Nucleus accumbens (tissue), 56 donors: ENCODE measurements at places on chromosomes 16 and 17.

GRCh38 chr17:78231991-78232858 lies 794 bp downstream of the TMEM235 start:
- no peak for DNase-seq

- peak; percentile 64 for DNase-seq
Measured at GRCh38 chr16:30609002-30609925, 925 bp downstream of the ZNF689 start.

GRCh38 chr16:57985204-57986181 lies 14.6 kb upstream of the CNGB1 start:
- DNase-seq: no peak

DNA sequence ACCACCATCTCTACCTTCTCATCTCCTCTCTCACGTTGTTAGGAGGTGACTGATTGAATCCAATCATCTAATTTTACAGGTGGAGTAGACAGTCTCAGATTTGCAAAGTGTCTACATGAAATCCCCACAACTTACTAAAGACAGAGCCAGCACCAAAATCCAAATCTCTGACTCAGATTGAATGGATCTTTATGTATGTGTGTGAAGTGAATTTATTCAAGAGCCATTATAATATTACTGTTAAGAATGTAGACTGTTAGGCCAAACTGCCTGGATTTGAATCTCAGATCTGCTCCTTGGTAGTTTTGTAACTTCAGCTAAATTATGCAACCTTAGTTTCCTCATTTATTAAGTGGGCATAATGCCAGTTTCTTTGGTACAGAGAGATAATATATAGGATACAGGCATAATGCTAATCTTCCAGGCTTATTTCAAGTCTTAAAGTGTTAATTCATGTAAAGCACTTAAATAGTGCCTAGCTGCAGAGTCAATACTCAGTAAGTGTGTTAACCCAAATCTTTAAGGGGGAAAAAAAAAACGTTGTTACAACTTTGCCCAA lies 12.7 kb downstream of the CNEP1R1 start:
- no peak for DNase-seq

DNA sequence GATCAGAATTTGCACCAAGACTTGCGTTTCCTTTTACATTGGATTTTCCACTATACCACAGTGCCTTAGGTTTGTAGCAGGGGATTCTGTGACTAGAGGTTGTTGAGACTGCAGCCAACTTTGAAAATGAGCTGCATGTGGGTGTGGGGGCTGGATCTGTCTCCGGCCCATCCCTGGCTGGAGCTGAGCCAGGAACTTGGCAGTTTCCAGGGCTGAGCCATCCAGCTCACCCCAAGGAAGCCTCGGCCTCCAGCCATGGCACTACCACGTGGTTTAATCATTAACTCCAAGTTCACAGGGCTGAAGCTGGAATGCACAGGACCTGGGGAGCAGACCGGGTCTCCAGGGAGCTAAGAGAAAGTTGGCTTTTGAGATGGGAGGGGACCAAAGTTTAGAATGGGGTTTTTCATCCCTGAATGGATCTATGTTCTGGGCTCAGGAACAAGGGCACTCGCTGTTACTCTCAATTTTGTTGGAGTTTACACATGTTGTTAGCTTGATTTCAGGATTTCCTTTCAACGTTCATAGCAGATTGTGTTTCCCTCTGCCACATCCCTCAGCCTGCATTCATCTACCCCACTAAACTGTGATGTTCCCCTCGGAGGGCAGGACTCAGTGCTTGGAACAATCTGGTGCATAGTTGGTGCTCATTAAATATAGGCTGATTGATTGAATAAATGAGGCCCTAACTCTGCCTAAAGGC lies 42.3 kb upstream of the HNF1B start:
- DNase-seq: no peak

GRCh38 chr17:50015146-50015545 lies 20.1 kb upstream of the DLX3 start:
- no peak for DNase-seq

- DNase-seq: no peak
Measured at GRCh38 chr16:67552476-67552875, 9.8 kb upstream of the CTCF start.

GRCh38 chr16:9837481-9837880 lies 344.7 kb downstream of the GRIN2A start:
- DNase-seq: no peak

GRCh38 chr16:67456391-67457081 lies 24.4 kb downstream of the ATP6V0D1 start:
- DNase-seq: peak; percentile 12

- no peak for DNase-seq
Measured at GRCh38 chr16:65004570-65004969, 117.3 kb downstream of the CDH11 start.

GRCh38 chr16:25812215-25812614 lies 120.5 kb downstream of the HS3ST4 start:
- no peak for DNase-seq

DNA sequence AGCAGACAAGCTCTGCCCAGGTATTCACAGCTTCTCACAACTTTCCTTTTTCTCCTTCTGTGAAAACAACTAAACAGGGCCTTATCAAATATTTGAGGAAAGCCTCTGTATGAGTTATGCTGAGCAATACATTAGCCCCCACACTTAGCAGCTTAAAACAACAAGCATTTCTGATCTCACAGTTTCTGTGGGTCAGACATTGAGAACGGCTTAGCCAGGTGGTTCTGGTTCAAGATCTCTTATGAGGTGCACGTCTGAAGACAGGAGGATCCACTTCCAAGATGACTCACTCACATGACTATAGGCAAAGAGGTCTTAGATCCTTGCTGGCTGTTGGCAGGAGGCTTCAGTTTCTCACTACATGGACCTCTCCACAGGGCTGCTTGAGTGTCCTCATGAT lies 181.4 kb upstream of the WSCD1 start:
- no peak for DNase-seq

- no peak for DNase-seq
Measured at GRCh38 chr16:89945654-89946053, 2.9 kb upstream of the DEF8 start.

- DNase-seq: no peak
Measured at GRCh38 chr17:17154981-17155380, 51.2 kb downstream of the PLD6 start.
